NCI-H774 (cell line): ENCODE measurements at places on chromosomes 1 and 21.
A peak's percentile ranks its signal among the peaks of the same experiment; 100 is the strongest.

DNA sequence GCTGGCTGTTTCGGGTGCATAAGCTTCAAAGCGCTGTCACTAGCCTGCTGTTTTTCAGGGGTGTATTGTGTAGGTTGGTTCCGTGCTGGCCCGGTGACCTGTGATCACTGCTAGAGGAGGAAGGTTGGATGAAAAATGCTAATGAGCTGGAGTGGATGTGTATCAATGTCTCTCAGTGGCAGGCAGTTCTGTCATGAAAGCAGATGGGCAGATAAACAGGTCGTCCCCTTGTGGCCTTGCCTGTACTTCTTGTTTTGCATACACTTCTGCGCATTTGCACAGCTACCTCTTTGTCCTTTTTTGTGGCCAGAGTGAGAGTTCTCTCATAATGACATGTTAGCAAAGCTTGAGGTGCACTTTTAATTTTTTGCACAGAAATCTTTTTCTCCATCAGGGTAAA is 2.9 kb downstream of the SELENON start:
- DNase-seq: no peak

DNA sequence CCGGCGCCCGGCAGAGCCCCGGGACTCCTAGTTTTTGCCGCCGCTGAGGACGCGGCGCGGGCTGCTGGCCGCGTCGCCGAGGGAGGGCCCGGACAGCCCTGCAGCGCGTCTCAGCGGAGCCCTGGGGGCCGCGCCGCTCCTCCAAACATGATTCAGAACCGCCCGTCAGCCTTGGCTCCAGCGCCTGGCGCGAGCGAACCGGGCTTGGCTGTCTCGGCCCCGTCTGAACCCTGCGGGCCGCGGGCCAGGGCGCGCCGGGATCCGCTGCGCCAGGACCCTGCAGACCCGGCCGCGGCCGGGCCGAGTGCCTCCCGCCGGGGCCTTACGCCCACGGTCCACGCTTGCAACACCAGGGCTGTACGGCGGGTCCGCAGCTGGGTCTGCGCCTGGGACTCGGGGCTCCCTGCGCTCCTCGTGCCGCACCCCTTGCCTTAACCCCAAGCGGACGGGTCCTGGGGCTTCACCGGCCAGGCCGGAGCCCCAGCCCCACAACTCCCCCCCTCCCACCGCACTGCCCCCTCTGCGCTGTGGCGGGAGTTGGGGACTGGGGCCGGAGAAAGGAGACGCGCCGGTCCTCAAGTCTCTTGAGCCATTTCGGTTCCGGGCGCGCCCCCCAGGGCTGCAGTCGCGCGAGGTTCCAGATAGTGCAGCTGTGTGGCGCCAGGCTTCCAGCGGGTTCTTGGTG is 48.4 kb upstream of the CD34 start:
- DNase-seq: no peak

GRCh38 chr1:237542525-237543418 is 347.9 kb downstream of the ZP4 start:
- no peak for DNase-seq

- peak; percentile 88 for DNase-seq
These were observed 504.7 kb downstream of the NUF2 start for GRCh38 chr1:163826500-163826899.

GRCh38 chr1:182841368-182841988 is 2.3 kb downstream of the DHX9 start:
- DNase-seq: no peak

- DNase-seq: no peak
These were observed 26.9 kb upstream of the BACE2 start for GRCh38 chr21:41141031-41141457.

DNA sequence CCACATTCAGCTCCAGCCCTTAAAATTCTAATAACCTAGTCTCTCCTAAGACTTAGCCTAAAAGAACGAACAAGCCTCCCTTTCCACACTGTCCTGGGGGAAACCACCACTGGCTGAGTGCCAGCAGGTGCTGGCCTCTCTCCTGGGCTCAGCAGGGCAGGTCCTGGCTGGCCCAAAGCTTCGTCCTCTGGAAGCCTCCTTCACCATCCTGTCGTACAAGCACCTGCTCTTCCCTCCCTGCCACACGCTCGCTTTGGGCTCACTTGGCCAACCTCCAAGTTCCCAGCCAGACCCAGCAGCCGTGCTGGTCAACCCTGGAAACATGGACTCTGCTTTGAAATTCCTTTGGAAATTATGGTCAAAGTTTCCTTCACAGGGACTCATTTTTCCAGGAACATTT is 58.2 kb upstream of the SLC25A33 start:
- DNase-seq: no peak

DNA sequence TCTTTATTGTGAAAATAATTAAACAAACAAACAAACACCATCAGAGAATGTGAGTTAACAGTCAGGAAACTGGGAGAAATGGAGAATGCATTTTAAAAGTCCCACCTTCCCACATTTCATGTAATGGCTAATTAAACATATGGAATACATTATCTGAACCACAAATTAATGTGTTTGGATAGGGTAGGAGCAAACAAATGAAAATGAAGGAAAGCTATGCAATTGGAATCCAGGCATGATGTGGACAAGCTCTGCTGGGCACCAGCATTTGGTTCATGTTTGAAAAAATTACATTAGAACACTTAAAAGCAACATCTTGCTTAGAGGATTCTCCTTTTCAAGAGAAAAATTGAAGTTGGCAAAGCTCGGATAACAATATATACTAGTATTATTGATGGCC is 628.1 kb downstream of the LMO4 start:
- DNase-seq: no peak

- DNase-seq: no peak
These were observed 102.0 kb upstream of the VANGL1 start for GRCh38 chr1:115539736-115540135.

DNA sequence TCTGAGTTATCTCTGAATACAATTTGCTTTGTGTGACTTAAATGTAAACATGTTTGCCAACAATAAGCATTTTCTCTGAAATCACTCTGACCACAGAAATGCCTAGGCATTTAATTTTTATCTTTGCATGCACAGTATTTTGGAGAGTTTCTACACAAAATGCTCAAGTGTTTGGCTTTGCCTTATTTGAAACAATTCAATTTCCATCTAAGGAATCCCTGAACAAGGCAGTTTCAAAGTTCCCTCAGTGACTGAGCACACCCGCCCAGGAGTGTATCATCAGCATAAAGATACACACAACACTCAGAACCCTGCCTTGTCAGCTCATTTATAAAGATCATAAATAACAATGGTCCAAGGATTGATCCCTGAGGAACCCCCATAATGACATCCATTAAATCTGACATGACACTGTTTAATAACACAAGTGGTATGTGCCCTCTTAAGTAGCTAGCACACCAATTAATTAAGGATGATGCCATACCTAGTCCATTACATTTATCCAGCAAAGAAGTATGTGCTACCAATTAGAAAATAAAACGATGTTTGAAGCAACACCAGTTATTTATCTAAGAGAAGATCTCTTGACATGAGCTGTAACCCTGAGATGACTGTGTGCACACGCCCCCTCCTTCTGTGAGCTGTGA is 585.8 kb downstream of the ADGRL2 start:
- DNase-seq: no peak

DNA sequence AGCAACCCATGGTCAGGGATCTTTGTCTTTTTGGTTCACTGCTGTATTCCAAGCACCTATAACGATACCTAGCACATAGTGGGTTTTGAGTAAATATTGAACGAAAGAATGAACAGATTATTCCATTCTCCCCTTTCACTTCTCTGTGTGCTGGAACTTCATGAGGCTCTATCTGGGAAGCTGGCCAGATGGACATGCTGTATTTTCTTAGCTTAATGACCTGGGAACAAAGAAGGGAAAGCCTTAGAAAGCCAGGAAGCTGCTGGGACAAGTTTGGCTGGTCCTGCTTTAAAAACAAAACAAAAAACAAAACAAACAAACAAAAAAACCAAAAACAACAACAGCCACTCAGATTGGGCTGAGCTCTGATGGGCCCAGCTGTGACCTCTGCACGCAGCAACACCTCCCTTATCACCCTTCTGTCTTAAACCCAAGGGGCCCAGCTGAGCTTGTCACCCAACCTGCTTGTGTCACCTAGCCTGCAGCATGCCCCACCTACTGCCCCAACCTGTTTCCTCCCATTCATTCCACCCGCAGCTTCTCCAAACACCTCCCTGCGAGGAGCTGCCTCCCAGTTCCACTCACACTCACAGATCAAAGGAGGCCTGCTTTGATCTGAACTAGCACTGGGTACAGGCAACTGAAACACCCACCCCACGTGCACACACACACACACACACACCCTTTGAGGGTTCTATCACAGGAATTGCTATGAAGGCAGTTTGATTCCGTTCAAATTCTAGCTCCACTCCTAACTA is 37.1 kb downstream of the SLC30A1 start:
- DNase-seq: no peak

DNA sequence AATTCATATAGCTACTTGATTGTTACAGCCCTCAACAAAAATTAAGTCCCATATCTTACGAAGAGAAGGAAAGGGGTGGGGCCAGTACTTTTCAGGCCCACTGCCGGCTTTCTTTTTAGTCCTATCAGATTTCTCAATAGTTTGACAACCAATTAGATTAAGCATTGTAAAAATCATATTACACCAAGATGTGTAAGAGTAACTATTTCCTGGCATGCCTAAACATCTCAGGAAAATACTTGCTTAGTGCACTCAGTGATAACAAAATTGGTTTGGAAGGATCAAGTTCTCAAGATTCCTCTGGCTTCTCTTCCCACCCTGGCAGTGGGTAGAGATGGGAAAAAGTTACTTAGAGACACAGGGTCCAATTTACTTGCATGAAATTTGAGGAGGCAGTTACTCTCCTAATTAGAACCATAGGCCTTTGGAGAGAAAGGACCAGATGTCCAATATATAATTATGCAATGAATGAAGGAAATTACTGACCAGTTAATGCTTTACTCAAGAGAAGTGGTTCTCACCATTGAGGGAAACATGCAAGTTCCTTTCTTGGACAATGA is 30.1 kb downstream of the STPG1 start:
- DNase-seq: no peak

GRCh38 chr21:42286416-42286815 is 28.8 kb downstream of the TFF3 start:
- DNase-seq: no peak

- peak; percentile 13 for DNase-seq
These were observed 576 bp downstream of the SMIM12 start for GRCh38 chr1:34858901-34859445.

DNA sequence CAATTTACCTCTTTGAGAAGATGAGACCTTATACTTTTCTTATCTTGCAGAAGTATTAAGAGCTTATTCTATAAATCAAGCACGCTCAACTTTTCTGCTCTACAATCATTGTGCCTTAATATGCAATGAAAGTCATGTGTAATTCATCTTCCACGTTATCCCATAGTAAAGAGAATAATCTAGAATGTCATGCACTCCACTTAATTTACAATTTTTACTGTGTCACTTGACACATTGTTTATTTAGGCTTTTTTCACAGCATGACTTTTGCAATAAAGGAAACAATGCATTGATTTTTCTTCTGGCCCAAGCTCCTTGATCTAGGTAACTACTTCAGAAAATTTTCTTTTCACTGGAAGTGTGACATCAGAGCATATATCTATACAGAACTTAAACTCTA is 290.9 kb downstream of the HHIPL2 start:
- no peak for DNase-seq

DNA sequence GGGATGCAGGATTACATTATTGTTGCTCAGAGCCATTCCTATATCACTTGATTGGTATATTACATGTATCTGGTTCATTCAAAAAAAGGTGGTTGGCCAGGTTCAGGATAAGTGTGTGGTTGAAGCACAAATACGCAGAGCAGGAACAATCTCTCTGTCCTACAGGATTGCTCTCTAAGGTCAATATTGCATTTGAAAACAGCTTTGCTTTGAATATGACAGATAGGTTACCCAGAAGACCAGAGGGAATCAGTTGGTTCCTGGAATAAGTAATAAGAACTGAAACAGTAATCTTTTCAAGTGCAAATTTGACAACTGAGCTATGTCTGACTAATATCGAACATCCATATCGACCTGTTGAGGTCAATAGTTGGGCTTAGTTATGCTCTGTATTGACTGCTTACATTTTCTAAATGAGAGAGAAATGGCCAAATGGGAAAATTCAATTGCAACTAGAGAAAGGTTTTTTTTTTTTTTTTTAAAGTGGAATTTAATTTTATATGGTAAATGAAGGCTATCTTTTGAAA is 176.8 kb downstream of the ATP6V1G3 start:
- DNase-seq: no peak

- no peak for DNase-seq
These were observed 65.1 kb upstream of the DMRTA2 start for GRCh38 chr1:50488356-50488755.

GRCh38 chr1:89516055-89516454 is 8.6 kb upstream of the LRRC8B start:
- no peak for DNase-seq

DNA sequence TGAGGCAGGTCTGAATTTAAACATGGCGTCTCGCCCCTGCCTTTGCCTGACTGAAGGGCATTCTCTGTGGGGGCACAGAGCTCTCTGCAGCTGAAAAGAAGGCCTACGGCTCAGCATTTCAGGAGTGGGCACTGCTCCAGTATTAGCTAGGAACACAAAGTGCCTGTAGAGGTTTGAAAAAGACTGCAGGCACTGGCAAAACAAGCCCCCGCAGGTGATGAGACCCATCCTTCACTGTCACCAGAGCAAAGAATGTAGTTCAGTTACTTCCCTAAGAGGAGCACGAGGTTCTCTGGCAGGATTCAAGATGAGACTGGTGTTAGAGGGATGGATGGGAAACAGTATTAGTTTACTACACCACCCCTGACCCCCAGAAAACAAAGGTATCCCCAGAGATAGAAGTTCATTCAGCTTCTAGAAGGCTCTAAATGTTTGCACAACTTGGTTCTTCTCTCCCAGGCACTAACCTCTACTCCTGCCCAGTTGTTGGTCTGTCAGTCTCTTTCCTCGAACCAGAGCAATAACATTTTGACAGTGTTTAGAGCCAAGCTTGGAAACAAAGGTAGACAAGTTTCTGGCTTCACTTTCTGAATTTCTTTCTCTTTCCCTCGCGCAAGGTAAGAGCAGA is 101.9 kb upstream of the KCNE2 start:
- DNase-seq: no peak
